ENCODE measurements at places on chromosomes 11 and 22.
A peak's percentile ranks its signal among the peaks of the same experiment; 100 is the strongest.

DNA sequence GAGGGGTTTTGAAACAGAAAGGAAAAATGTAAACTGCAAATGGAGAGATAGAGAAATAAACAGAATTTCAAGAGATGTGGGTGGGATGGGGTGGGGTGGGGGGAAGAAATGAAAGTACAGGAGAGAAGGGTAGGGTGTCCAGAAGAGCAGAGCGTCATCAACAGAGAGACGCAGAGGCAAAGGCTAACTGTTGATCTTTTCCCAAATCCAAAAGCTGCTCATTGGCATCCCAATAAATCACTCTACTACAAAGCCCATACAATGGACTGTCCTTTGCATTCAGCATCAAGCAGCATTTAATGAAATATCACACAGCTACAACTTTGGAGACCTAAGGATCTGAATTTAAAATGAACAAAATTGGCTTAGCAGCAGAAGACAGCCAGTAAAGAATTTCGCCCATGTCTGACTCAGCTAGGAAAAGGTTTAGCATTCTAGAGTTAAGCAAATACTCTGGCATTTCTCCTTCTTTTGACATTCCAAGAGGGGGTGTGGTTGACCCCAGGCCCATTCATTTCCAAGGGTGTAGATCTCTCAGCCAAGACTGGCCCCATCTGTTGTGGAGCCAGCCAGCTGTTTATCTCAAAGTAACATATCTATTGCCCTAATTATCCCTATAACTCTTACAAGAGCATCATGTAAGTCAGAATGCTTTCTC, 1.5 kb downstream of the RAB30 start:
- no peak for DNase-seq

DNA sequence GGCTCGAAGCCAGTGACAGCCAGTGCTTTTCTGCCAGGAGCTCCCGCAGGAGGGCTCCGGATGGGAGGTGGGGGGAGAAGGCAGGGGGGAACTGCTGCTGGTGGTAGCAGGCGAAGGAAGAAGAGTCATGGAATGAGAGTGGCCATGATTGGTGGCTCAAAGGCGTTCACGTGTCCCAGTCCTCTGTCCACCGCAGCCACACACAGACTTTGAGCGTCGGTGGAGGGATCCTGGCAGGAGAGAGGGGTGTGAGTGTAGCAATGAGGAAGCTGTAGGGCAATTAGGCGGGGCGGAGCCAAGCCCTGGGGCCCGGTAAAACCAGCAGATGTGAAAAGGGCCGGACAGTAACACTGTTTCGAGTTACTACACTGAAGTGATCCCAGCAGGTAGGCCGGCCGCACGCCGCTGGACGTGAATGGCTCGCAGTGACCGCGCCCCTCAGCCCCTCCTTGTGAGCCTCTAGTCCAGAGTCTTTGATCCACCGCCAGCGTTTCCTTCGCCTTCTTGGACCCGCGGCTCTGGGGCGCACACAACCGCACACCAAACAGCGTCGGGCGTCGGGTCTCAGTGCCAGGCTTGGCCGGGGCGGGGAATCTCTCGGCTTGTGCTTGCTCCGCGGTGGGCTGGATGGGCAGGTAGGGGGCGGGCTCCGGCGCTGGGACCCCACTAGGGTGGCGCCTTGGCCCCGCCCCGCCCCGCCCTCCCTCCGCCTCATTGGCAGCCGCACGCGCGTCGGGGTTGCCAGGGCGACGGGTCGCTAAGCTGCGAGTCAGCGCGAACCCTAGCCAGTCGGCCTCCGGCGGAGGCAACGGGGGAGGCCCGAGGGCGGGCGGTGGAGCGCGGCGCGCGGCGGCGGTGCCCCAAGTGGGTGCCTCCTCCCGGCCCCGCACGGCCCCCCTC, at the start of gene LRRC10B:
Gene LRRC10B (plus strand): TSS at position 788 of the 900 bp plus-strand sequence. CDS start 250 bp downstream, outside the sequence.
- DNase-seq: peak; percentile 19

DNA sequence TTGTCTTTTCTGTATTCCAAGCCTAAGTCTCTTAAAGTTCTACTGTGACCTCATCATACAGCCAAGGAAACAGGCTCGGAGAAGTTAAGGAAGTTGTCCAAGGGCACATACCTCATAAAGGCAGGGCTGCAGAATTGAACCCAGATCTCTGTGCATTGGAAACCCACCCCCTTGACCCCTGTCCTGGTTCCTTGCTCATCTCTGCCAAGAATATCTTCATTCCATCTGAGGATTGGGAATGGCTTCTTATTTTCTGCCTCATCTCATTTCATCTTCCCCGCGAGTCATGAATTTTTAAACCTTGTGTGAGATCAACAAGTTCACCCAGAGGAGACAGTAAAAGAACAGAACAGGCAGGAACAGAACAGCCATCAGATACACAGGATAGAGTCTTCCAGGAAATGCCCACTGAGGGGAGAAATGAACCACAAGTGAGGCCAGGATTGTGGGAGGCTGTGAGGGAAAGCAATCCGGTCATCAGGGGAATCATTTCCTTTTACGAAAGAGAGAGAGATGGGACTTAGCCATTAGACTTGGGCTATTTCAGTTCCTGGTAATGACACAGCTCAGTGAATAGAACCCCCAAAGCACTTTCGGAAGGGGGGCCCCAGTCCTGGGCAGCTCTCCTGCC, 34.4 kb upstream of the LRRC10B start:
- DNase-seq: no peak

DNA sequence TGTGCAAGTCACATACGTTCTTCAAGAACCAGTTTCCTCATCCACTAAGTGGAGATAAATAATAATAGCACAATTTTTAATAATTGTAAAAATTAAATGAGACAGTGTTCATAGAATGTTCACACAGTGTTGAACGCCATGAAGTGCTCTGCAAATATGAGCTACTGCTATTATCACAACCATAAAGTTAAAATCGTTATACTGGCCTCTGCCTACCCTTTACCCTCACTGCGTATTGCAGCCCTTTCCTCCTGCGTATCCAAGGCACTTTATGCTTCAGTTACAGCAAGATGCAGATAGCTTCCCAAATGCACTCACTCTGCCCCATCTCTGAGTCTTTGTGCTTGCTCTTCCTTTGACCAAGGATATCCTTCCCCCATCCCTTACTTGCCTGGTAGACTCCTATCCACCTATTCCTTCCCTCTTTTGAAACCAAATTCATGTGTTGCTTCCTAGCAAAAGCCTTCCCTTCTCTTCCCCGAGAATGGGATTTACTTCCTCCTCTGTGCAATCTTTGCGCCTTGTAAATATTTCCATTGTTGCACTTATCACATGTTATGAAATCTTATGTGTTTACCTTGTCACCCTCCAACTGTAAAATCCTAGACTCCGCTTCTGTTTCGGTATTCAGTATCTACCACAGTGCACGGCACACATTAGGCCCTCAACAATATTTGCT, 196.9 kb downstream of the ADAMTS15 start:
- no peak for DNase-seq

GRCh38 chr11:23632293-23632692, 772.0 kb upstream of the CCDC179 start:
- no peak for DNase-seq

- no peak for DNase-seq
Observed at GRCh38 chr11:35183326-35183925, 44.5 kb downstream of the CD44 start.

GRCh38 chr11:83285151-83285770, 906 bp downstream of the CCDC90B start:
- no peak for DNase-seq
